GM23338 (cell line): ENCODE measurements at places on chromosomes 4 and X.

DNA sequence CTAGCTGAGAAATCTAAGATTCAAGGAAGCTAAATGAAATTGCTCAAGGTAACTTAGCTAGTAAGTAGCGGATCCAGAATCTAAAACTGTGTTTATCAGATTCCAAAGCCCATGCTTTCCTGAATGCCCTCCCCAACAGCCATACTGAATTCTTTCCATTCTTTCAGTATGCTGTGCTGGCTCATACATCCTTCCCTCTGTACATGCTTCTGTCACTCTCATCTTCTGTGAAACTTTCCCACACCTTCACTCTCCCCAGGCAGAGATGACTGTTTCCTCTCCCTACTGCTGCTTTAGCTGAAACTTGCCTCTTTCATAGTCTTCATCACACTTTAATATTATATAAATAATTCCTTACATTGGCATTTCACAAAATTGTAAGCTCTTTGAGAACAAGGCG is 39.3 kb upstream of the SMARCAD1 start:
- DNase-seq = no peak

- no peak for DNase-seq
Measured at GRCh38 chr4:158873795-158874401, 105.1 kb downstream of the FNIP2 start.

DNA sequence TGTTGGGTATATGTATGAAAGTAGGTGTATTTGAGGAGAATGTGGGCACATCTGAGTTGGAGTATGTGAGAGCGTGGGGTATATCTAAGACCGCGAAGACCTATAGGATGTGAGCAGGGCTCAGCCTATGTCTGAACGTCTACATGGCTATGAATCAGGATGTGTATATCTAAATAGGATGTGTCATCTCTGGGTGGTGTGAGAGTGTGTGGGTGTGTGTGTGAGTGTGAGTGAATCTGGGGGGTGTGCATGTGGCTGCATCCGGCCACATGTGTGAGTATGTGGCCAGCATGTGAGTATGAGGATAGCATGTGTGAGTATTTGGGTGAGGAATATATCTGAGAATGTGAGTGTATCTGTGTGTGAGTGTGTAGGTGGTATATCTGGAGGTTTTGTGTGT is 7.7 kb downstream of the GPR173 start:
- no peak for DNase-seq

DNA sequence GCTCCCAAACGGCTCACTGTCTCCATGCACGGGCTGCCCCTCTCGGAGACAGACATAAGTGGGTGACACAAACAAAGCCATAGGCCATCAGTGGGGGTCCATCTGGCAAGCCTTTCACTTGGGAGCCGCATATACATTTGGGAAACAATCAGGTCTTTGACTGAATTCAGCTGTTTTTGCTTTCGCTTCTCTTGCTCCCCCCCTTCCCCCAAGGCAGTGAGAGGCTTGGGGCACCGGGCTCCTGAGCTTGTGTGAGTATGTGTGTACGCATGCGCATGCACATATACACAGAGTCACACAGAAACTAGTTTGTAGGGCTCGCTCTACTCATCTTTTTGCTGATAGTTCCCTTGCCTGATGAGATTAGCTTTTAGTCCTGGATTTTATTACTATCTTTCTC is 284.4 kb downstream of the AFF2 start:
- peak; percentile 16 for DNase-seq

- no peak for DNase-seq
Measured at GRCh38 chr4:37584493-37585060, 101.6 kb downstream of the RELL1 start.

DNA sequence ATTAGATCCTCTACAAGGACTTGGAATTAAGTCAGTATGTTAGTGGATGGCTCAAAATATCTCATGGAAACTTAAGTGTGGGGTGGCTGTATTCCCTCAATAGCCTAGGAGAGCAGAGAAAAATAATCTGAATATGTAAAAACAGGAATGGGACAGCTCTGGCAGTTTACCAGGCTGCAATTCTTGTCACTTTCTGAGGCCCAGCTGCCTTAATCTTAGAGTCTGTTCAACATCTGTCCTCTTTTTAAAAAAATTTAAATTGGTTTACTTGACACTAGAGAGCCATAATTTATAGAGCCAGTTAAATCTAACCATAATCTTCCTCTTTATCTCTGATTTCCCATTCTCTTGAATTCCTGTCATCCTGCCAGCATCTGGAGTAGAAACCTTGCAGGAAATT is 109.2 kb upstream of the CXCL13 start:
- DNase-seq = no peak

GRCh38 chr4:113979148-113979904 is at the start of gene ARSJ:
ARSJ (minus strand) TSS chr4:113979647; CDS start chr4:113978834, 813 bp downstream.
- DNase-seq = peak; percentile 77

GRCh38 chr4:128155231-128155855 is 94.2 kb downstream of the LARP1B start:
- DNase-seq = no peak

- no peak for DNase-seq
Measured at GRCh38 chr4:4696530-4696929, 154.7 kb upstream of the STX18 start.

GRCh38 chr4:25401066-25401465 is 24.0 kb downstream of the ANAPC4 start:
- DNase-seq = no peak

DNA sequence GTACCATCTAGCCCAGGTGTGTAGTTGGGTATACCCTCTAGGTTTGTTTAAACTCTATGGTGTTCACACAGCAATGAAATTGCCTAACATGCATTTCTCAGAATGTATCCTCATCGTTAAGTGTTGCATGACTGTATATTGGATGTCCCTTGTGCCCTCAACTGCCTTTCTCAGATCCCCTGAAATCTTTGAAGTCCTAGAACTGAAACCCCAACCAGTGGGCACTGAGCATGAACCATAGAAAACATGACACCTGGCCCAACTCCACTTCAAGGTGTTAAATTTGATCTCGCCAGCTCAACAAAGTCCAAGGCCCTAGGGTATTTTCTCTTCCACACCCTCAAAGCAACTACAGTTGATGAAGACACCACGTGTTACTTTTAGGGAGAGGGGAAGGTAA is 35.6 kb downstream of the GPR143 start:
- DNase-seq = no peak
